Fibroblast of the aortic adventitia (primary cell): ENCODE measurements at places on chromosomes 6 and 20. TPM values are rescaled to one million over a fixed set of nuclear protein-coding genes. Genes with fewer than 3 reads are reported as not detected.

Gene PPIL6
- 0.65 and 5.8 TPM in 2 replicates for total RNA-seq

Gene FHL5
- total RNA-seq = not detected in 2 replicates

Gene SLC17A1
- total RNA-seq = not detected in 2 replicates

Gene MCCD1
- total RNA-seq = not detected in 2 replicates

Gene SLC22A23
- total RNA-seq = 7.8 and 9.0 TPM in 2 replicates

Gene SPATA2
- 1.5 and 3.4 TPM in 2 replicates for total RNA-seq

Gene LAMA5
- 5.6 and 11.1 TPM in 2 replicates for total RNA-seq

Gene SIRPB1
- 0.90 TPM in 1 of 2 replicates, not detected in the other for total RNA-seq

Gene ULBP2
- 2.5 and 3.3 TPM in 2 replicates for total RNA-seq

Gene CRIP3
- not detected in 2 replicates for total RNA-seq
